ENCODE measurements at places on chromosomes 5 and 9.

DNA sequence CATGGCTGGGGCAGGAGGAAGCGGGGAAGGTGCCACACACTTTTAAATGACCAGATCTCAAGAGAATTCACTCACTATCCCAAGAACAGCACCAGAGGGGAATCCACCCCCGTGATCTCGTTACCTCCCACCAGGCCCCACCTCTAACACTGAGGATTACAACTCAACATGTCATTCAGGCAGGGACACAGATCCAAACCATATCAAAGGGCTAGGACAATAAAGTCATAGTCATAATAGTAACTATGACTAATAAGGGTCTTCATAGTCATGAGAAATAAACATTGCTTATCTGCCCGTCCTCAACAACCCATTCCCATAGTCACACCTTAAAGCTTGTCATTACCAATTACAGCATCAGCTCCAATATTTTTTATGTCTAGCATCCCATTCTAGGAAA lies 65.3 kb upstream of the SMC2 start:
- ATAC-seq, result no peak

- ATAC-seq, result peak; percentile 84
Observed at GRCh38 chr5:72280581-72281069, 39.4 kb downstream of the MRPS27 start.

GRCh38 chr9:70012569-70012968 lies 31.1 kb upstream of the MAMDC2 start:
- ATAC-seq, result peak; percentile 58

- ATAC-seq, result no peak
Observed at GRCh38 chr9:86682240-86682639, 265.1 kb downstream of the GAS1 start.

GRCh38 chr5:177194268-177194667 lies 60.7 kb downstream of the NSD1 start:
- ATAC-seq, result peak; percentile 98

GRCh38 chr5:143499480-143500114 lies 96.1 kb upstream of the NR3C1 start:
- no peak for ATAC-seq

DNA sequence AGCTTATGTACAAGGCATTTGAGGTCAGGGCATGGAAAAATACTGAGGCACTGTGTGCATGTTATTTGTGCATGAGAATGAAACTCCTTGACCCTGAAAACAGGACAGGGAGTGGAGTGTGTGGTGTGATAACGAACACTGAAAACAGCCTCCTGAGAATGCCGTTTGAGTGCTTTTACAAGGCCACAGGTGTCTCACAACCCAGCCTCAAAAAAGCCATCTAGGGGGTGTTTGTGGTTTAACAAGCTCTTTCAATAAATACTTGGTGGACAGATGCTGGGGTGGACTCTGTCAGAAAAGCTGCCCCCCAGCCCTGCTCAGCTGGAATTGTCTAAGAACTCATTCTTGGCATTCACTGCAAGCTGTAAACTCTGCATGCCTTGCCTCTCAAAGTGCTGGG lies 94.0 kb upstream of the SLC25A48 start:
- no peak for ATAC-seq

GRCh38 chr9:3032898-3033297 lies 189.0 kb upstream of the PUM3 start:
- ATAC-seq, result no peak

- no peak for ATAC-seq
Observed at GRCh38 chr9:114002271-114002985, 75.7 kb downstream of the AMBP start.

GRCh38 chr9:450057-450456 lies 235.4 kb downstream of the DOCK8 start:
- ATAC-seq, result no peak

DNA sequence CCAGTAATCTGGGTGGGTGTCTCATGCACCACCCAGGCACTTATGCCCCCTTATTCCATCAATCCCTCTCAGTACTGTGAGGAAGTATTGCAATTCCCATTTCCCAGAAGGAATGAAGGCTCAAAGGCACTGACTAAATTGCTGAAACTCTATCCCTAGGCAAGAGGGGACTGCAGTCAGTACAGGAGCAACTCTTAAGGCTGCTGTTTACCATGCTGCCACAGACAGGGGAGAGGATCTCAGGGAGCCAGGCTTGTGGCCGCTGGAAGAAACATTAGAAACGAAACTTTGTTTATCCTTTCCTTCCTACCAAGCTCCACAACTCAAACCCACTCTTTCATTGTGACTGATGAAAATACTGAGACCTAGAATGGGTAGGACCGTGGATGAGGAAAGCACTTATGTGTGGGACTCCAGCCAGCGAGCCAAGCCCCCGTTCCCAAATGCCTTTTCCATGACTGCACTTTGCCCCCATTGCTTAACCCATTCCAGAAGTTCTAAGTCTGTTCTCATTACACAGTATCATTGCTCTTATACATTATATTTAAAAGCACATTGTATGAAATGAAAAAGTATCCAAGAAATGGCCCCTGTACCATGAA lies 54.3 kb downstream of the TLE1 start:
- ATAC-seq, result peak; percentile 52

DNA sequence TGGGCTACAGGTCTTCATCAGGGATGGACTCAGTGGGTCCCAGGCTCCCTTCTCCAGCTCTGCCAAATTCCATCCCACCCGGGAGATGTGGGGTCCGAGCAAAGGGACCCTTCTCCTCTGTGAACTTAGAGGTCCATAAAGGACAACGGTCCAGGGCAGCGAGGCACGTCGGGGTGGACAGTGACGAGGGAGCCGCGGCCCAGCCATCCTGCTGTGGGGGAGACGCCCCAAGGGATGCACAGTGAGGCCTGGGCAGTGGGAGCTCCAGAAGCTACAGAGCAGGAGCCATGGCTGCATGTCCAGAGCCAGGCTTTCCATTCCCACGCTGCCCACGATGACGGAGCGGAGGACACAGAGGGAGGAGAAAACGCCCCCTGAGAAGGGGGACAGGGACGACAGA lies 107.5 kb upstream of the PPP1R26 start:
- no peak for ATAC-seq
